Spleen (tissue), 13 donors: ENCODE measurements at places on chromosomes 2 and 18. TPM values are rescaled to one million over a fixed set of nuclear protein-coding genes. Genes with fewer than 3 reads are reported as not detected.

DNA sequence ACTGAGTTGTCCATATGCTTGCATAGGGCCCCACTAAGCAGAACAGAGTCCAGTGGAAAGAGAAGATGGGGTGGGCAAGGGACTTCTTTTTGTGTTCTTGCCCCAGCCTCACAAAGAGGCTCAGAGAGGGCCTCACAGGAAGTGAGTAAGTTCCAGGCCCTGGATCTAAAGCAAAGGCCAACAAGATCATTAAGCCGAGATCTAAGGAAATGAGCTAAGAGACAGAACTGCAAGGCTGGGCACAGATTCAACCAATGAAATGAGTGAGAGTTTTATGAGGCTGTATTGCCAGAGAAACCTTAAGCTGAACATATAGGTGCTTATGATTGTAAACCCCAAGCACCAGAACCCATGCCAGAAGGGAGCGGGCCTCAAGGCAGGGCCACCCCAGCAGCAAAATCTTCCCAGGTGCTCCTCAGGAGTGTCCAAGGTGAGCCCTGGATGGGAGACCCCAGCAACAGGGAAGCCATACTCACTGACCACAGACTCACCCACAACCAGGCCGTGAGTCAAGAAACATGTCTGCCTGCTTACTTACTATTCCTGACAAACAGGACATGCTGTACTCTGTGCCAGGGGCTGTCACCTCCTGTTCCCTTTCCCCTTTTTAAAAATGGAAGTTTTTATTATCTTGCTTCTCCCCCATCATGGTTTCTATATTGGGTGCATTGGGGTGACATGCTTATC, 40.2 kb downstream of the SLC14A1 start:
- no peak for DNase-seq

The SH3RF3 gene
- 6.0 TPM for total RNA-seq

The DUSP19 gene
- 3.2 TPM for total RNA-seq

GRCh38 chr2:8337321-8337720, 344.5 kb upstream of the ID2 start:
- no peak for DNase-seq

The LAMA1 gene
- total RNA-seq, result 2.1 TPM

DNA sequence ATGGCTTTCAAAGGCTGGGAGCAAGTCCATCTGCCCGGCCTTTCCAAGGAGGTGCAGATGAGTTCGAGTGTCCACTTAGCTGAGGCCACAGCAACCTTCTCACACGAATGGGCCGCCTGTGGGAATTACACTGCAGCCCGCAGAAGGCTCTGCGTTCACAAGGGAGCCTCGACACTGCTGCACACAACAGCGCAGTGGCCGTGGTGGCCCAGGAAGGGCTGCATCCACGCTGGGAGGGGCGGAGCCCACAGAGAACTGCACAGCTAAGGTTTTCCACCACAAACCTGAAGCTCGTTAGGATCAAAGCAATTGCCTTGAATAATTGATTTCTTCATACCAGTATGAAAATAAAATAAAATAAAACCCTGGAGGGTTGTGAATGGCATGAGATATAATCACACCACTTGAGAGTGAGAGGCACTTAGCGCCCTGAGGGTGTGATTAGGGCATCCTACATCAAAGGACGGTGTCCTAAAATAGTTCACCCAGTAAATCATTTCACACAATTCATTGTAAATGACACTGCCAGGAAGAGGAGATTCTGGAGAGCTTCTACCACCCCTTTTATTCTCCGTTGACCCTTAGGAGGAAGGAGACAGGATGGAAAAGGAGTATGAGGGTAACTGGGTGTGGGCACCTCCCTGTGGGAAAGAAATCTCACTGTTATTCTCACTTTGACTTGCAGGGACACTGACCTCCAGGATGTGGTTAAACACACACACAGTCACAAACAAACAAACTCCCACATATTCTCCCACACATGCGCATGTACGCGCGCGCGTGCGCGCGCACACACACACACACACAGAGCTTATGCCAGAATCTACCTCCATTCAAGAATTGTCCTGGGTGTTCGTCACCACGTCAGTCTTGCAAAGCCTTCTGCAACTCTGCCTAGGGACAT, 256.6 kb upstream of the ID2 start:
- no peak for DNase-seq

The FECH gene
- total RNA-seq, result 33.2 TPM

The IL18R1 gene
- 22.4 TPM for total RNA-seq

The SERPINB13 gene
- not detected for total RNA-seq
